Germinal center (tissue), 1 donor: ENCODE measurements at places on chromosomes 3 and 15.
A peak's percentile ranks its signal among the peaks of the same experiment; 100 is the strongest.

GRCh38 chr3:43445820-43446219 lies 159.5 kb downstream of the SNRK start:
- no peak for DNase-seq

GRCh38 chr3:187519428-187519890 lies 150.7 kb downstream of the SST start:
- DNase-seq, result no peak

DNA sequence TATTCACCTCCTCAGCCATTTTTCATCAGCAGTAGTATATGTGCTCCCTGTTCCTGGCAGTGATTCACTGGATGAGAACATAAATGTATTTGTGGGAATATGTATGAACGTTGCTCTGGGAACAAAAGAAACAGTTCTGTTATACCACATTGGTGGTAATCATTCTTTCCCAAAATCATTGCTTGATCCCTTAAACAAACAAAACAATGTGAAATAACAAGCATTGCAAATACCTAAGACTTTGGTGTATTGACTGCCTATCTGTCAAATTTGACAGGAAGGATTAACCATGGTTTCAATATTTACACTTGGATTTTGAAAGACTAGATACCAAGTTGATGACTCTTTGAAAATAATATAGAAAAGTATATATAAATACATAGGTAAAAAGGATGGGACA lies 284.1 kb downstream of the FHIT start:
- DNase-seq, result no peak

DNA sequence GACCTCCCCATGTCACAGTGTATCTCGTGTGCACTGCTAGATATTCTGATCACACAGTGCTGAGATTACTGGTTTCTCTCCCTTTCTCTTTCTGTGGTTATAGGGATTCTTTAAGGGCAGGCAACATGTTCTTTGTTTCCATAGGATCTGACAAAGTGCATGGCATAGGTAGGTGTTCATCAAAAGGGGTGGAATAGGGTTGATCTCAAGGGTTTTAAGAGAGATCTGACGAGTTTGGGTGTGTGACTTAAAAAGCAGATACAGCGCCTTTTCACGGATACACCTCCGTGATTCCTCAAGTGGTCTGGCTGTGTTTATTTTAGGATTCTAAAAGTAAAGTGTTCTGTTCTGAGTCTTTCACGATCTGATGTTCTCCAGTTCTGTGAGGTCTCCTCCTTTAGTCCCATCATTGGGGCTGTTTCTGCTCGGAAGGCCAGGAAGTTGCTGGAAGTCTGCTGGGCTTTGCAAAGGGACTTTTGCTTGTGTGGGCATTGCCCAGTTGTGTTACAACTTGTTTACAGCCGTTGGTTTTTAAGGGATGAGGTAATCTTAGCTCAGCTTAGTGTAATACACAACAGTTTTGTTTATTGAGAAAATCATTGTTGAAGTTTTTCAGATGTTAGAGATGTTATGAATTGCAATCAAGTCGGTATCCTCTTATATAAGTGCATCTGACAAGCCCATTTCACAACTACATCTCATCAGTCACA lies 34.8 kb downstream of the IGF1R start:
- no peak for DNase-seq

DNA sequence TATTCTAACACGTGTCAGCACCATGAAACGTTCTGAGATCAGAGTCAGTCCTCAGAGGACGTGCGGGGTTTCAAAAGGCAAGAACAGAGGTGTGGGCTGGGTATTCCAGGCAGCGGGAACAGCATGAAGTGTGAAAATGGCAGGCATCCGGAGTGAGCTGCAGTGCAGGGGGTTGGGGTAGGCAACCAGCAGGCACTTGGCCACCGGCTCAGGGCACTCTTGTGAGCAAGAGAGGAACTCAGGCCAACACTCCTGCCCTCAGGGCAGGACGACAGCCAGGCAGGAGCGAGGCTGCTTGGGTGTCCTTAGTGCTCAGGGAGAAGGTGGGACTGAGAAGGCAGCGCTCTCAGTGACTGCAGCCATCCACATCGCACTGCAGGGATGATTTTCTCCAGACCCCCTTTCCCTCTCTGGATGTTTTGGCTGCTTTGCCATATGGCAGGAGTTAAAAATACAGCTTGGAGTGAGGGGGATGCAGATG lies 151.1 kb downstream of the NUP210 start:
- no peak for DNase-seq

DNA sequence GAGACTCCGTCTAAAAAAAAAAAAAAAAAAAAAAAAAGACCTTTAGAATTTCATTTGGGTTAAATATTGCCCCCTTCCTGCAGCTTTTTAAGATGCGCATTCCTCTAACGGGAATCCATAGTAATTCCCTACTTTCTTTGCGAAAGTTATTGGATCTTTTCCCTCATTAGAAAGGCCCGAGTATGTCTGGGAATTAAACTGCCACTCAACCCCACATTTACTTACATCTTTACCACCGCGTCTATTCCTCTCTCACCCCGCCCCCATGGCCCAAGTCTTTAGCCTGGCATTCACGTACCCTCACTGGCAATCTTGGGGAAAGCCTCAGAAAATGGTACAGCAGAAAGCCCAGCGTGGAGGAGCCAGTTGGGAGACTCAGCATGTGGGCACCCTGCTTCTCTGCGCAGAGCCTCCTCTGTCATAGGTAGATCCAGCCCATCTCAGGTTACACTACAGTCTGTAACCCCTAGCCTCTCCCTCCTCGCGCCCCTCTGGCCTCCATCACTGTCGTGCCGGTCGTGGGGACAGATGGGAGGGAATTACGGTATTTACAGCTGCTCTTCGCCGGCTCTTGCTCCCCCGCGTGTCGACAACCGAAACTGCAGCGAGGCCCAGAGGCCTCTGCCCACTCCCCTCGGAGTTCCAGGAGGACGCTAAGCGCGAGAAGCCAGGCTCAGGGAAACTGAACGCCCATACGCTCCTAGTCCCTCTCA lies 6.4 kb upstream of the ANKDD1A start:
- peak; percentile 88 for DNase-seq

- DNase-seq, result no peak
These were observed 30.9 kb downstream of the SPSB4 start for GRCh38 chr3:141082064-141082463.

- no peak for DNase-seq
These were observed 66.6 kb upstream of the LARS2 start for GRCh38 chr3:45321607-45322391.

DNA sequence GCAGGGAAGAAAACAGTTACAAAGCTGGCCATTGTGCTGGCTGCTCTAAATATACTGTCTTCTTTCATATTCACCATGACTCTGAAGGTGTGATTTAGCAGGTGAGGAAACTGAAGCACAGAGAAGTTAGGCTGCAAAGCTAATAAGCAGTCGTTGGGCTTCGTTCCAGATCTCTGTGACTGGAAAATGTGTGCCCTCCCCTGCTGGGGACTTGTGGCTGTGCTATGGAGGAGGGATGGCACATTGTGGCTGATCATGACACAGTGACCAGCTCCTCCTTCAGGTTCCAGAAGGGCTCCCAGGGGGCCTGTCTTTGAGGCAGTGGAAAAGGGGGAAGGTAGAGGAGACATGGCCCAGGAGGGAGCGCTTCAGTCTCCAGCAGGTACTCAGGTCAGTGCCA lies 19.2 kb downstream of the PXK start:
- DNase-seq, result no peak

- DNase-seq, result no peak
These were observed 149.0 kb upstream of the DPH6 start for GRCh38 chr15:35695003-35695402.

GRCh38 chr15:45259796-45260195 lies 7.8 kb downstream of the SLC28A2 start:
- DNase-seq, result no peak

- DNase-seq, result no peak
These were observed 7.2 kb downstream of the HERC1 start for GRCh38 chr15:63826528-63826927.

DNA sequence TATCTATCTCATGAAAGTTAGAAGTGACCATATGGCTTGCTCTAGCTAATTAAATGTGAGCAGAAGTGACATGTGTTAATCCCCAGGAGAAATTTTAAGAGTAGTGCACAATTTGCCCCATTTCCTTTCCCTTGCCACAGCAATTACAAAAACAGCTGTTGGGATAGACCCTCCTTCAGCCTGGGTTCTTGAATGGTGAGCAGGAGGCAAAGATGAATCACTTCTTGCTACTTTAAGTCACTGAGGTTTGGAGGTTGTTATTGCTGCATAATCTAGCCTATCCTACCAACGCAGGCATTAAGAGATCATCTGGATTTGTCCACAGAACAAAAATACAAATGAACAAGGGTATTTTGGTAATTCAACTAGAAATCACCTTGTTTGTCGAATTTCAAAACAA lies 51.7 kb upstream of the CAPN7 start:
- DNase-seq, result no peak

- no peak for DNase-seq
These were observed 725.9 kb downstream of the TUSC7 start for GRCh38 chr3:117435506-117435905.

DNA sequence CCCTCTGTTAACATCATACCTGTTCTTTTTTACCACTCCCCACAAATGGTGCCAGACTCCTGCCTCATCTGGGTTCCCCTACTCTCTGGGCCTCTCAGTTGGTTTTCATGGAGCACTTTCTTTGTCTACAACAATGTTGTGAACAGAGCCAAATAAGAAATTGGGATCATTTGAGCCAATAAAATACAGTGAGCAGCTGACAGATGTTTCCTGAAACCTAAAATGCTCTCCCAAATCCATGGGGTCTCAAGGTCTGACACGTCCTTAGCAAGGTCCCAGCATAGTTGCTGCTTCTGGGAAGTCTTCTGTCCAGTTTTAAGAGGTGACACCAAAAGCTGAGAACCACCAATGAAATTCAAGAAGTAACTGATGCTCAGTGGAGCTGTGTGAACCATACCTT lies 1.7 kb downstream of the NMNAT3 start:
- no peak for DNase-seq

GRCh38 chr15:37876900-37877299 lies 57.5 kb upstream of the TMCO5A start:
- no peak for DNase-seq

DNA sequence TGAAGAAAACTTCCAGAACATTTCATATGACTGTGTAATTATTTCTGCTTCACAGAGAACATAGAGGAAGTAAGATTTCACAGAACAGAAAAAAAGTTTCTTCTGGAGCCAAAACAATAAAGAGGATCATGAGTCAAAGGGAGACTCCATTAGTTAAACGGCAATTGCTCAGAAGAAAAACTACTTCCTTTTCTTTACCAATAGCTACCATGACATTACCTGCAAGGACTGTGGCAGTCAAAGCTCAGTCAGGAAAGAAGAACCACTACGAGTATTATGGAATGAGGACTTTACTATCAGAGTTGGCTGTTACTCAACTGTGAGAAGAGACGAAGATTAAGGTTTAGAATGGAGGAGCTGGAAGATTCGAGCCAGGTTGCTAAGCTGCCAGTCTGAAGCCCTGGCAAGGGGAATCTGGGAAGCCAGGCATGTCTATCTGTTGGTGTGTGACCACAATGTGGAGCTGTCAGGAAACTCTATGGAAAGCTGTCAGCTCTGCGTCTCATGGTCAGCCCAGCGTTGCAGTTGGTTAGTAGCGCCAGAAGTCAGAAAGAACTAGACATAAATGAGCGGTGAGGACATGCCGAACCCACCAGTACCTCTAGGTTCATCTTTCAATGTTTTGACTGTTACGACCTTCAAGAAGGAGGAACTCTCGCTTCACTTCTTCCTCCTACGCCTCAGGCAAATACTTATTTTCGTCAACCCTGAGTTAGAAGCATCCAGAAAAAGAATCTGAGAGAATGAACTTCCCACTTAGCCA lies 604.3 kb downstream of the FGF12 start:
- DNase-seq, result peak; percentile 10

DNA sequence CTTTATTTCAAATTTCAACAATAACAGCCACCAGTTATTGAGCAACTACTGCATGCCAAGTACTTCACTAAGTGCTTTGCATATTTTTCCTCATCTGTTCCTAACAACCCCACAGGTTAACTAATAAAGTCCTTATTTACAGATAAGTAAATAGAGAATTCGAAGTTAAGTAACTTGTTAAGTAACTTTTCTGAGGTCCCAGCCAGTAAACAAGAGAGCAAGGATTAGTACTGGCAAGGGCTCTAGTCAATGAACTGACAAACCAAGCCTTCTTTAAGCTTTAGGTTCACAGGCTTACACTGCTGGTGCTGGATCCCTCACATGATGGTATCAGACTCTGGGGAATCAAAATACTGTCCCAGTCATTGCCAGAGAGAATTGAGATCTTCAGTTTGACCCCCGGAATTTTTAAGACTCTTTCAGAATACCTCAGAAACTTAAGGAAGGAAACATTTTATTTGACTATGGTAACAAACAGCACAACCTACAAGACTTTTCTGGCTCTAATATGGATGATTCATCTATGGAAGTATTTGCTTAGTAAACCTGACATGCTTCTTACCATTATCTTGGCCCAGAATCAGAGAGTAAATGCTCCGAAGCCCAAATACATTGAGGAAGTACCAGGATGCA lies 16.5 kb downstream of the EMC3 start:
- no peak for DNase-seq

- DNase-seq, result no peak
These were observed 678.6 kb downstream of the MECOM start for GRCh38 chr3:168984872-168985271.

DNA sequence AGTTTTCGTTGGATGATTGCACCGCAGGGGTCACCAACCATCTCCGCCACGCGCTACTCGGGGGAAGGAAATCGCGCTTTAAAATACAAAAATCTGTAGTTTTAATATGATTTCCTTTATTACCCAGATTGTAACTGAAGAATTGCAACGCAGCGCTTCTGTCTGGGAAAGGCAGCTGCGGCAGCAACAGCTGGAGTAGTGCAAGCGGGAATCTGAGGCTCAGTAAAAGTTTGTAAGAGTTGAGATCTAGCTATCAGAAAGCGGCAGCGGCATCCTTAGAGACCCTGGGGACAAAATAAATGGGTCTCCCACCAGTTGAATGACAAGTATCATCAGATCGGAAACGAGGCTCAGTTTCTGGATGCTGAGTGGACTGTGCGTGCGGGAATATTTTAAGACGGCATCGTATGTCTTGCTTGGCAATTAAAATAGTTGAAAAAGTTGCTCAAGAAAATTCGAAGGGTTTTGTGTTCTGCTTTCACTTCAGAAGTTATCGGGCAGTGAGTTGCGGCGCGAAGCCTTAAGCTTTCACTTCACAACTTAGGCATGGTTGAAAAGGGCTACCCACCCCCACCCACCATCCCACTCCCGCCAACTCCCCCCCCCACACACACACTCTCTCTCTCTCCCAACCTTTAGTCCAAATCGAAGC lies 2.7 kb downstream of the MECOM start:
- DNase-seq, result no peak
